ENCODE measurements at places on chromosomes 1 and 21.

- no peak for DNase-seq
Measured at GRCh38 chr1:34235594-34235993, 58.9 kb downstream of the C1orf94 start.

DNA sequence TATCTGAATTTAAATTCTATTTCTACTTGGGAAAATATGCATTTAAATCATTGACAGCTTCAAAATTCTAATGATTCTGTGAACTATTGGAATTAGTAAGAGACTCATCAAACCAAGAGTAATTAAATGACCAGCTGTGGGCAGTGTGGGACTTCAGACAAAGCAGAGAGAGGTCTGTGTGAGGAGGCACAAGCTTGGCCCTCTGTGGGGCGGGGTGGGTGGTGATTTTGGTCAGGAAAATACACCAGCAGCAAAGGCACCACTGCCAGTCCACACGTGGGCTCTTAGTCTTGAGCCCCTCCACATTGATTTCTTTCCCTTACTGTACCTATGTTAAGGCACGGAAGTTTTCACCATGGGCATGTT lies 39.2 kb upstream of the RAB4A start:
- no peak for DNase-seq

DNA sequence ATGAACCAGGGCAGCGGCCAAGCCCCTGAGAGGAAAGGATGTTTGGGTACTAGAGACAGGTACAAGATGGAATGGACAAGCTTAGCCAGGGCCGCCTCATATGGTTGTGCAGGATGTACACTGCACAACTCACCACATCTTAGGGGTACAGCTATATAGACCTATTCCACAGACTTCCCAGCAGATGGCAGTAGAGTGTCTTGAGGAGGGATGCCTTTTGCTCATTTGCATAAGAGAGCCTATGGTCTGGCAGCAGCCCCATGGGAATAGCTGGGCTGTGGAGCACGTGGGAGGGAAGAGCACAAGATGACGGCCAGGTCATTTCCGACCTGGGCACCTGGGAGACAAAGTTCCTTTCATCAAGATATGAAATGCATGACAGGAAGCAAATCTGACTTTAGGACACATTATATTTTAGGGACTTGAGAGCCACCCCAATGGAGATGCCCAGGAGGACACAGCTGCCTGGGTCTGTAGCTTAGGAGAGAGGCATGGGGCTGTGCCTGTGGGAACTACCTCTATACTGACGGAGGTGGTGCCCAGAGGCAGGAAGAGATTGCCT lies 215.5 kb downstream of the KCNJ6 start:
- DNase-seq, result peak; percentile 40

DNA sequence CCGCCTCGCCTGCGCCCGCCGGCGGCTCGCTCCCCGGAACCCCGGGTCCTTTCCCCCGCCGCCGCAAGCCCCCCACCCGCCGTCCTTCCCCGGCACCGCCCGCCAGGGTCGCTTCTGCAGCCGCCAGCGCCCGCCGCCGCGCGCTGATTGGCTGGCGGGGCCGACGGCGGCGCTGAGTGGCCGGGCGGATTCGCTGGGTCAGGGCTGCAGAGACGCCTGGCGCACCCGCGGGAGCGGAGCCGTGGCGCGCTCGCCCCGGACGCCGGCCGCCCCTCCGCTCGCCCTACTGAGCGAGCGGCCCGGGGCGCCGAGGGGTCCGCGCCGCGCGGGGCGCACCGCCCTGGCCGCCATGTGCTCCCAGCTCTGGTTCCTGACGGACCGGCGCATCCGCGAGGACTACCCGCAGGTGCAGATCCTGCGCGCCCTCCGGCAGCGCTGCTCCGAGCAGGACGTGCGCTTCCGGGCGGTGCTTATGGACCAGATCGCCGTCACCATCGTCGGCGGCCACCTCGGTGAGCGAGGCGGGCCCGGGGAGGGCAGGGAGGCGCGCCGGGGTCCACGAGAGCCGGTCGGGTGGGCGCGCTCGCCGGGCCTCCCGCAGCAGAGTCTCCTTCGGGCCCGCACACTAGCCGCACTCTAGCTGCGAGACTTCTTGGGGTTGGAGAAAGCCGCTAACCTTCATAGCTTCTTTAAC lies at the start of gene RIMKLA:
Gene RIMKLA (plus strand): TSS at position 207 of the 694 bp plus-strand sequence. CDS start 143 bp downstream, at position 350.
- peak; percentile 25 for DNase-seq

DNA sequence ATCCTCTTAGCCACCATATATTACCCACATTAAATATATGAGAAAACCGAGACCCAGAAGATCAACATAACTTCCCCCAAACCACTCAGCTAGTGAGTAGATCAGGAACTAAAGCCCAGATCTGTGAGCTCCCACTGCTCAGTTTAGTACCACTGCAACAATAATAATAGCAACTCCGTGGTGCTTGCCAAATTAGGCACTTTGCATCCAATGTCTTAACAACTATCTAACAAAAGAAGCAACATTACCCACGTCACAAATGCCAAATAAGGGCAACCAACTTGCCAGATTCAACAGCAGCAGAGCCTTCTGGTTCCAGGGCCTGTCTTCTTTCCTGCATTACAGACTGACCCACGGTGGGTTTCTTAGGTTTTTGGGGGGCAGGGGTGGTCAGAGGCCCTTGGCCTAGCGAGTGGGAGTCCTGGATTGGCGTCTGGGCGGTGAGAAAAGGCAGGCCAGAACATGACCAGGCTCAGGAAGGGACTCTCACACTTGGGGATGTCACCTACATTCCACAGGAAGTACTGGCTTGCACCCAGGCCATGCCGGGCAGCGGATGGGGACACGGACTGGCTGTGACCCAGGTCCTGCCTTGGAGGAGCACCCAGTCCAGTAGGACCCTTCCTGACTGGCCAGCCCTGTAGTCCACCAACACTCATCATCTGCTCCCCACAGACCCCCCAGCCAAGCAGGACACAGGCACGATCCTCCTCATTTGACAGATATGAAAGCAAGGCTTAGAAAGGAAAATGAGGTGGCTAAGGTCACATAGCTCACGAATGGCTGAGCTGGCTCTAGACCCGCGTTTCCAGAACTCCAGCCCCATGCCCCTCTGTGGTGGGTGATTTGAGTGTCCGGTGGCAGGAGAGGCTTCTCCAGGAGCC lies 4.6 kb downstream of the HCRTR1 start:
- no peak for DNase-seq

DNA sequence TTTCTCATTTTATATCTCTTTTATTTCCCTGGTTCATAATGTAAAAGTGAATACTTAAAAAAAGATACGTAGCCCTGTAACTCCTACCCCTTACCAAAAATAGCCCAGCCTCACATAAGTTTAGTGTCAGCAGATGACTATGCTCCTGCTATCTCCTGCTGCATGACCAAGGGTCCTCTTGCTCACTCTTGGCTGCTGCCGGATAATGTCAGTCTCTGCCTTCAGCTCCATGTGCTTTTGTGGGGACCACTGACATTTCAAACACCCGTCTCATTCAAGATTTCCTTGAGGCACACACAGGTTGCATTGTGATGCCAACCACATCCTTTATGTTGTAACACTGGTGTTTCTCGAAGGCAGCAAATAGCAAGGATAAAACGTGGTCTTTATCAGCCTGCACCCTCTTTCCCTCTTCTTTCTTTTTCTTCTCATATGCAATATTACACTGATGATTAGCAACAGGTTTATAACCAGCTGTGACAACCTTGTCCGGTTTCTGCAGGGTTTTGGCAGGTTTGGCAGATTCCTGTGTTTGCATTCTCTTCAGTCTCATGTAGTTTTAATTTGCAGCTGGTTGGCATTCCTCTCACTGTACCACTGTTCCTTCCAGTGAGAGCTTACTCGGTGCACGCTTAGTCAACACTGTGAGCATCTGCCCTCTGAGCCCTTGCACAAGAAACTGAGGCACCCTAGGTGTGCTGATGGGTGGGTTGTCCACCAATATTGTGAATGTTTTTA lies 62.2 kb downstream of the ZNF684 start:
- DNase-seq, result no peak

- DNase-seq, result no peak
Measured at GRCh38 chr21:42122808-42123207, 51.7 kb downstream of the UMODL1 start.

DNA sequence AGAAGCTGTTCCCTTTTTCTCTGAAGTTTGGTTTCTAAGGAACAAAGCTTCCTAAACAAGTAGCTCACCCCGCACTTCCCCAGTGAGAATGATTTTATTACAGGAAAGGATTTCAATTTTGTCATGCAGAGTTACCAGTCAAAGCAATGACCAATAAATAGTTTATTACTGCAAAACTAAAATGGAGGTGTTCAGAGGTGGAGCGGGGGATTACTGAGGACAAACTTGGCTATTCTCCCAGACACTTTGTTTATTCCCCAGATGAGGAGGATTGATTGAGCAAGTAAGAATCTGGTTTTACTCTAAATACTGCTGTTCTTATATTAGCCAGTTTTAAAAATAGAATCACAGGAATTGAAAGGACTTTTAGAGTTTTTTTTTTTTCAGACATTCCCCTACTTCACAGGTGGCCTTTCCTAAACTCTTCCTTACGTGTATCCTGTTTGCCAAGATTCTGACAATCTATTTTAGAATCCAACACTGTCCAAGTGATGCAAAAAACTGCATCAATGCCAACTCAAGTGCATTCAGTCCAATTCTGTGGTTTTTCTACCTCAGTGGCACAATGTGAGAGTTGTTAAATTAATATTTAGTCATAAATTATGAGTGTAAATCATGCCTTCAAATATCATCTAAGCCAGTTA lies 136.1 kb downstream of the TNFSF18 start:
- no peak for DNase-seq

DNA sequence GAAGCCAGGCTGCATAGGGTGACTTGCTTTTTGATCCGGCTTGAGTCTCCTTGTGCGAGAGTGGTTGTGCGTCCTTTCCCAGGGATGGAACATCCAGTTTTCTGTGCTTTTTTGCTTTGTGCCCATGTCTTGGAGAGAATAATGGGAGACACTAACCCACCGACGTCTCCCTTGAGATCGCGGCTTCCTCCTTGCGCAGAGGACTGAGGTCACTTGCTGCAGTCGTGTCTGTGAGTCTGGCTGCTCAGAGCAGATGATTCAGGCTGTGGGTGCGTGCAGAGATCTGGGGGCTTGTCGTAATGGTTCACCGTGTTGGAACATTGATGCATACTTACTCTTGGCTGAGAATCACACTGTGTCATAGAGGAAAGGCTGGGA lies 164.5 kb upstream of the CACNA1E start:
- no peak for DNase-seq

- no peak for DNase-seq
Measured at GRCh38 chr1:167964646-167965045, 27.8 kb upstream of the MPC2 start.

GRCh38 chr1:67777016-67777415 lies 56.3 kb downstream of the GNG12 start:
- peak; percentile 38 for DNase-seq

GRCh38 chr1:45507893-45508292 lies 7.8 kb downstream of the MMACHC start:
- no peak for DNase-seq

GRCh38 chr1:64335636-64336035 lies 132.2 kb downstream of the UBE2U start:
- DNase-seq, result no peak

GRCh38 chr1:186465946-186466345 lies 5.0 kb upstream of the PDC start:
- DNase-seq, result no peak

- no peak for DNase-seq
Measured at GRCh38 chr21:27026501-27026900, 59.6 kb upstream of the ADAMTS5 start.

DNA sequence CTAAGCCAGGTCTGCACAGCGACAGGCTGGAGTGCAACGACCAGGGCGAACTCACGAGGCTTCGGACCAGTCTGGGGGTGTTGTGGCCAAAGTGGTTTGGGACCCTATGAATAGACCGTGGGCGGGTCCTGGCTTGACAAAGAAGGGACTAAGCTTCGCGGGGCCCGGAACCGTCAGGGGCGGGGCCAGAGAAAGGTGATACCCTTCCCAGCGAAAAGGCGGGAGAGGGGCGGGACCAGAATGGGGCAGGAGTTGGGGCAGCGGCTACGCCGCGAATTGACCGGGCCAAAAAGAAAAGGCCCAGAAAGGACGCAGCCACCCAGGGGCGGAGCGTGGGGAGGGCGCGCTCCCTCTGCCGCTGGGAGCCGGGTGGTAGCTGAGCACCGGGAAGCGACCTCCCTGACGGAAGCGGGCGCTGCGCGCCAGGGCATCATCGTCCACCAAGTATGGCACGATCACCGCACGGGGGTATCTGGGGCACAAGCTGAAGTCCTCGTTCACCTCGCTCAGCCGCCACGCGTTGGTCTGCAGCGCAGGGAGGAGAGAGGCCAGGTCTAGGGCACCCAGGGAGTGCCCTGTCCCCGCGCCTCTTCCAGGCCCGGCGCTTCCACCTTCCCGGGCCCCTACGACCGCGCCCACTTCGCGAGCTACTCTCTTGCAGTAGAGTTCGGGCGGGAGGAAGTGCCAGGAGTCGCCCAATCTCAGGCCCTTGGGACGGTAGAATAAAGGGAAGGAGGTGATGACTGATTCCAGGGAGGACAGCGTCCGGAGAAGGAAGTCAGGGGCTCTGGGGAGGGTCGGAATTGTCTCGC lies 6.7 kb upstream of the FAM167B start:
- DNase-seq, result peak; percentile 54

DNA sequence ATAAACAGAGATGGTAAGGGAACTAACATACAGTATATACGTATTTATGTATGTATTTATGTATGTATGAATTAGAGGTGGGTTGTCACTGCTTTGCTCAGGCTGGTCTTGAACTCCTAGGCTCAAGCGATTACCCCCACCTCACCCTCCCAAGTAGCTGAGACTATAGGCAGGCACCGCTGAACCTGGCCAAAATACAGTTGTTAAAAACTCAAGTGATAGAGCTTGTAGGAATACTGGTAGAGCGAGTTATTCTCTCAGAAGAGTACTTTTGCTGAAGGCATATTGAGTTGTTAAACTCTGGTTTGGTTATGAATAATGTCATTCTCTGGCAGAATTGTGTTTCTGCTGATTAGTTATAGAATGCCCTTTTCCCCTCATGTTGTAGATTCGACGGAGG lies 38.9 kb downstream of the UBE4B start:
- no peak for DNase-seq

DNA sequence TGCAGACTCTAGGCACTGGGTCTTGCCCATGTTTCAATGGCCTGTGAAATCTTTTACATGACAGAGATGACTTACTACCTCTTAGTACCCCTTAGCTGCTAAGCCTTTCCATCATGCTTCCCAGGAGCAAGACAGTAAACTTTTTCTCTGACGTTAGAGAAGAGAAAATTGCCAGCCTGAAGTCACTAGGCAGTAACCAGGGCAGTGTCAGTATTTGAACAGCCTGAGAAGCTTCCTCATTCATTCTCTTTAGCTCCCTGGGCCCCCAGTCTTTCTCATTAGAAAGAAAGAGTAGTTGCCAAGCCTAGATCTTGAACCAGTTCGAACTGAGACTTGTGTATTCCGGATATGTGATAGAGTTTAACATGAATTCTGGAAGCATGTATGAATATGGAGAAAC lies 99.2 kb downstream of the ERG start:
- no peak for DNase-seq

GRCh38 chr1:3550511-3551289 lies 60.6 kb downstream of the MEGF6 start:
- no peak for DNase-seq

GRCh38 chr1:228309326-228310067 lies 97.1 kb downstream of the TRIM11 start:
- DNase-seq, result no peak

DNA sequence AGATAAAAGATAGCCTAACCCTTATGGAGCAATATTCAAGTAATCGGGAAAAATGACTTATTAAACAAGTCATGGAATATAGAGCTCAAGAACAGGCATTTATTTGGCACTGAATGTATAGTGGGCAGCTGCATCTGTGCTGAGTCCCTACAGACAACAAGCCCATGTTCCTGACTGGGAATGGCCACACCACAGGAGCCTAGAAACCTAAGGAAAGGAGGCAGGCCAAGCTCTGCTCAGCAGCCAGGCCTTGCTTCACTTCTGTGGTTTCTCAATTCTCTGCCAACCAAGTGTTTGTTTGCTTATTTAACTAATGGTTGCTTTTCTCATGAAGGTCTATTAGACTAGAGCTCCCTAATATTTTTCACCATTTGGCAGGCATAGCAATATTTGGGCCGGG lies 21.5 kb downstream of the AK2 start:
- no peak for DNase-seq
